ENCODE measurements at places on chromosomes 12 and 14.

DNA sequence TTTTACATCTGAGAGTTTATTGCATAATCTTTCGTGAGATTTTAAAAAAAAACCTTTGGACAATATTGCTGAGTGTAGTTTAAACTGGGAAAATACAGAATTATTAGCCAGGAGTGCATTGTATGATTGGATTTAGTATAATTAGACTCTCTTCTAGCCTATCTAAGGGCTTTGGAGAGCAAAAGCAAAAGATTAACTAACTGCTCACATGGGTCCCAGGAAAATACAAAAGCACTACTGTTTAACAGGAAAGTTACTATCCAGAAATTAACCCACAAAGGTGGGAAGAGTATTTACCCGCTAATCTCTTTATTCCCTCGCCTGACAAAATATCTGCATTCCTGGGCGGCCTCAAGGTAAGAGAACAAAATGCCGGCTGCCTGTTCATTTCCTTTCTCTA is 309.5 kb downstream of the ATXN7L3B start:
- DNase-seq: no peak

DNA sequence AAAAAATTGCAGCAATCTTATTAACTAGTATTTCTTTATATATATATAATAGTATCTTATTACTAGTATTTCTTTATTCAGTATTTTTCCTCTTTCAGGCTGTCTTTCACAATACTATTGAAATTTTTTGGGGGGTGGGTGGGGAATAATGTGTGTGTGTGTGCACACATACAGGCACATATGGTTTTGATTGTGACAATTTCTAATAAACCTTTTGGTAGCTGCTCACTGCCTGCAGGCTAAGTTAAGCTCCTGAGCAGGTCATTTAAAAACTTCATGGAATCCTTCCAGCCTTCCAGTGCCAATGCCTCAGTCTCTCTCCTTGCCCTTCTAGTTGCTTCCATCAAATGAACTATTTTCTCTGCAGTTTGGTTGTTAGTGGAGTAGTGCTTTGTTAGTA is 490.1 kb downstream of the PCNX1 start:
- DNase-seq: no peak

- DNase-seq: no peak
Measured at GRCh38 chr12:130412384-130412783, 74.7 kb downstream of the PIWIL1 start.

DNA sequence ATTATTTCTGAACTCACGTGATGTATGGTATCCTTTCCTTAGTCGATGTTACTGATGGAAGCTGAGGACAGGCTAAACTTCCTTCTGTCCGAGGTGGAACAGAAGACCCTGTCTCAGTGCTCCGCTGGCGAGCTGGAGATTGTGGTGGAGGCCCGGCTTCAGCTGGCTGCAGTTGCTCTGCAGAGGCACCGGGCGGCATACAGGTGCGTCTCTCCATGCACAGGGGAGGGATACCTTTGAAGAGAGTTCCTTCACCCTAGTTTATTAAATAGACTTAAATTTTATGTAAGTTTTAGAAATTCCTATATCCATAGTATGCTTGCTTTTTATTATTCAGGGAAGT is 186.7 kb upstream of the NEDD1 start:
- DNase-seq: peak; percentile 14

- DNase-seq: peak; percentile 47
Measured at GRCh38 chr14:106844608-106845285, 1318.4 kb downstream of the TMEM121 start.

- DNase-seq: no peak
Measured at GRCh38 chr14:24237463-24237955, 4.8 kb downstream of the GMPR2 start.

DNA sequence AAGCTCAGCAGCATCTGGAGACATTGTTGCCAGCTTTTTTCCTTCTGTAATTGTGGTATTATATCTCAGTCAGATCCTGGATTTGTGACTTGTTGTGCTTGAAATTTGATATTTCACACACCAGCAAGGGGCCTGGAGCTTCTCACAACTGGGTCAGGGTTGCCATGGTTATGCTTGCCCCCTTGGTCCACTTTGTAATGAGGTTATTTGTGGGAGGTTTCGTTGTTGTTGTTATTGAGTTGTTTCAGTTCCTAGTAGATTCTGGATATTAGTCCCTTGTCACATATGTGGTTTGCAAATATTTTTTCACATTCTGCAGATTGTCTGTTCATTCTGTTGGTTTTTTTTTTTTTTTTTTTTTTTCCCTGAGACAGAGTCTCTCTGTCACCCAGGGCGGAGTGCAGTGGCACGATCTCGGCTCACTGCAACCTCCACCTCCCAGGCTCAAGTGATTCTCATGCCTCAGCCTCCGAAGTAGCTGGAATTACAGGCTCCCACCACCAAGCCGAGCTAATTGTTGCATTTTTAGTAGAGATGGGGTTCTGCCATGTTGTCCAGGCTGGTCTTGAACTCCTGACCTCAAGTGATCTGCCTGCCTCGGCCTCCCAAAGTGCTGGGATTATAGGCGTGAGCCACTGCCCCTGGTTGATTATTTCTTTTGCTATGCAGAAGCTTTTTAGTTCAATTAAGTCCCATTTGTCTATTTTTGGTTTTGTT is 80.6 kb upstream of the ETV6 start:
- no peak for DNase-seq

DNA sequence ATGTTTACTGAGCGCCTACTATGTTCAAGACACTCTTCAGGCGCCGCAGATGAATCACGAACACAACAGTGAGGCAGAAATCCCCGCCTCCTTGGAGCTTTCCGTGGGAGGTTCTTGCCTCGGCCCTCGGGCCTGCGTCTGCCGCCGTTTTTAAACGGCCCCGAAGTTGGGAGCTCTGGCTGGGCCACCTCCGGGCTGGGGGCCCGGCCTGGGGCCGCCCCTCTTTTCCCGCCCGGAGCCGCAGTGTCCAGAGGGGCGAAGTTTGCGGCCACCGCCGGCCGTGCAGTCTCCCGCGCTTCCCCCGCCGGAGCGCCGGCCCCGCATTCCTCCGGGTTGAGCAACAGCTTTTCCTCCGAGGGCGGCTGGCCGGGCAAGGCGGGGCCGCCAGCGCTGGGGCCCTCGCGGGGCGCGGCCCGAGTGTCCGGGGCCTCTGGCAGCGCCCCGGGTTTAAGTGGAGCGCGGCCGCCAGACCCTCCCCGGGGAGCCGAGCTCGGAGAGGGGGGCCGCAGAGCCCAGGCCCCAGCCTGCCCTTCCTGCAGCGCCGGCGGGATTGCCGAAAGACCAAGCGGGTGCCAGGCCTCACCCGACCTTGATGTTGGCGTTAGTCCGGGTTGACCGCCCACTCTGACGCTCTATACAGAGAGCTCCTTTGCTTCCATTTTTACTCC is 18.7 kb upstream of the CTDSP2 start:
- peak; percentile 22 for DNase-seq

- DNase-seq: no peak
Measured at GRCh38 chr12:132395192-132395907, 66.0 kb upstream of the GALNT9 start.

- no peak for DNase-seq
Measured at GRCh38 chr14:93543766-93544165, 113.0 kb downstream of the UNC79 start.

DNA sequence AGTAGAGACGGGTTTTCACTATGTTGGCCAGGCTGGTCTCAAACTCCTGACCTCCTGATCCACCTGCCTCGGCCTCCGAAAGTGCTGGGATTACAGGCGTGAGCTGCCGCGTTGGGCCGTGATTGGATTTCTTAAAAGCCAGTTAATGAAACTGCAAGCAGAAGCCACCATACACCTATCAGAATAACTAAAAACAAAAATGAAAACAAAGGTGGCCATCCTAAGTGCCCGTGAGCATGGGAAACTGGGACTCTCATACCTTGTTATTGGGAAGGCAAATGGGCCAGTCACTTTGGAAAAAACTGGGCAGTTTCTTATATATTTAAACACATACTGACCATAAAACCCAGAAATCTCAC is 7.7 kb upstream of the TCTN1 start:
- no peak for DNase-seq

GRCh38 chr14:62081012-62081612 is 318.9 kb downstream of the SNAPC1 start:
- DNase-seq: no peak

DNA sequence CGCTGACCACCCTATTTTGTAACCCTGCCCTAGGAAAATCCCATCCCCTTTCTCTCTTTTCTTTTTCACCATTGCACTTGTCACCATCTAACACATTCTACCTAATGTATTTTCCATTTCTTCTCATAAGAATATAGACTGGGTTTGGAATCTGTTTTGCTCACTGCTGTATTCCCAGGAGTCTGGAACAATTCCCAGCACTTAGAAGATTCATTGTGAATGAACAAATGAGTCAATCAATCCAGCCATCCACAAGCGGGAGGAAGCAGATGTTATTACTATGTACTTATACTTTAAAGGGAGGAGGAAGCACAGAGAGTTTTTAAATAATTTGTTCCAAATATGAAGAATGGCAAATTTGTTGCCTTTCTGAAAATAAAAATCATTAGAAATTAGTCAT is 142.1 kb downstream of the KIF21A start:
- no peak for DNase-seq

- DNase-seq: no peak
Measured at GRCh38 chr14:58633831-58634230, 3.9 kb upstream of the DACT1 start.

- DNase-seq: no peak
Measured at GRCh38 chr12:53695152-53696145, 19.6 kb upstream of the ATP5MC2 start.

- DNase-seq: no peak
Measured at GRCh38 chr12:78386871-78387270, 477.7 kb upstream of the SYT1 start.

DNA sequence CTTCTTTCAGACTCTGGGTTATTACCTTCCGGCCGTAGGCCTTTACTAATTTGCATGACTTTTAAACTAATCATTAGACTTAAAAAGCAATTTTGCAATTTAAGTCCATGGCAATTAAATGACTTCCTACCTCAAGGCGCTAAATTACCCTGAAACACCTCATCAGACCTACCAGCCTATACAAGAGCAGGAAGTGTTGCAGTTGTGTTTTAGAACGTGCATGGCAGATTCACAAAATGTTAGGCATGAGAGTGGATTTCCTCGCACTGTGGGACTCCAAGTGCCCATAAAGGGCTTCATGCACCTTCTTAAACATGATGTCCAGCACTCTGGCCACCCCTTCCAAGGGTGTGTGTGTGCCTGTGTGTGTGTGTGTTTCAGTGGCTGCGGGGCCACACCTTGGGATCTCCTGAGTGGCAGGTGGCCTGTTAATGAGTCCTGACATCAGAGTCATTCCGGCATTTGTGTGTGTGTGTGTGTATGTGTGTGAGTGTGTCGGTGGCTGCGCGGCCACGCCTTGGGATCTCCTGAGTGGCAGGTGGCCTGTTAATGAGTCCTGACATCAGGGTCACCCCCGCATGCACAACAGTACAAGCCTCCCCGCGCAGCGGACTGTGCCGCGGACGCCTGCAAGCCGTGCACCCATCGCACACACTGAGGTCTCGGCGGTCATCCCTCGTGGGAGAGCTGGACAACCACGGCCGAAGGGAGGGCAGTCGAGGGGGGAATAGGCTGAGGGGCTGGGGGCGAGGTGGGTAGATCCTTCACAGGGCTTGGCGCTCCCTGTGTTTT is 900 bp downstream of the C2CD5 start:
- DNase-seq: peak; percentile 24

DNA sequence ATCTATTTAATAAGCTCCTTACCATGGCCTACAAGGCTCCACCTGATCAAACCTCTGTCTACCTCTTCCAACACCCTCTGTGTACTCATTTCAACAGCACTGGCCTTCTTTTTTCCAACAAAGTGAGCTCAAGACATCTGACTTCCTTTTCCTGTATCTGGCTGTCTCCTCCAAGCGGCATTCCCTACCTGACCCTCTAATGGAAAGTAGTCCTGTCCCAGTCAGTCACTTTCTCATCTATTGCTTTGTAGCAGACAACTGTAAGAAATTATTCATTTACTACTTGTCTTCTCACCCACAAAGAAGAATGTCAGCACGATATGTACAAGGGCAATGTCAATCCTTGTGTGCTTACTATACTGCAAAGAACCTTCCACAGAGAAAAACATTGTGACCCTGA is 149.6 kb downstream of the MED13L start:
- no peak for DNase-seq

- DNase-seq: no peak
Measured at GRCh38 chr14:55957950-55958349, 160.3 kb upstream of the PELI2 start.
